ENCODE measurements at places on chromosomes 6 and 20.

- no peak for DNase-seq
Observed at GRCh38 chr6:169824848-169825557, 73.6 kb downstream of the ERMARD start.

- no peak for DNase-seq
Observed at GRCh38 chr6:45677381-45678284, 299.9 kb upstream of the SUPT3H start.

- no peak for DNase-seq
Observed at GRCh38 chr20:44732327-44732726, 13.3 kb upstream of the KCNK15 start.

DNA sequence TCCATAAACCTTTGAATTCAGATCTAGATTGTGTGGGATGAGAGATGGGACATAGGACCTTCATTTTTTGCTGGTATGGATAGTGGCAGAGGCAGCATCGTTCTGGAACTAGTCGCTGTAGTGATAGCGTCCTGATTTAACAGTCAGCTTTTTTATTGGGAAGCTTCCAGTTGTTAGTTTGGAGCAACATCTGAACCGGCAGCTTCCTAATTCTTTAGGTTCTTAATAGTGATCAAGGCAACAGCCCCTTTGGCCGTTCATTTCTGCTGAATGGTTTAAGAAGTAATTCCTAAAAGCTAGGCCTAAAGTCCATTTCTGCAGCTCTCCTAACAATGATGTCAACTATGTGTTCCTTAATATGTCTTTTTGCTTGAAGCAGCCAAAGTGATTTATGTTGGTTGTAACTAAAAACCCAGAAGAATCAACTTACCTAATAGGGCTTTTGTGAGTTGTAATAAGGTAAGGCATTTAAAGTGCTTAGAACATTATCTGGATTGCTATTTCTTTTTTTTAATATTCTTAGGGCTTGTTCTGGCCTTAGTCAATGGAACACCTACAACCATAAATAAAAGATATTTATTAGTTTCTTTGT lies 90.3 kb downstream of the SHLD1 start:
- DNase-seq = no peak

GRCh38 chr20:19074828-19075516 lies 137.5 kb upstream of the SLC24A3 start:
- DNase-seq = no peak

DNA sequence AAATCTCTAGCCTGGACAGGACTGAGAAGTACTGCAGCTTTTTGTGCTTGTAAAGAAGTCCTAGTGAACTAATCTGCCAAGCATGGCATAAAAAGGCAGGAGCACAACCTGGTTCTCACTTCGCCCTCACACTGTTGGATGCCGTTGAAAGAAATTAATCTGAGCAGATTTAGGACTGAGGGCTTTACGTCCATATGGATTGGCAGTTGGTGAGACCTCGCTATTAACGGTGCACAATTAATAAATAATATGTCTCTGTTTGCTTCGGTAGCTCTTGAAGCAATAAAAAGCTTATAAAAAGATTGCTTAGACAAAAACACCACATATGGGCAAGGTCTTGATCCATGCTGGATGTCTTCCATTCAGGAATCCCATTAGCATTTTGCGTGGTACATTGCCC lies 185.6 kb upstream of the EPHA7 start:
- no peak for DNase-seq

DNA sequence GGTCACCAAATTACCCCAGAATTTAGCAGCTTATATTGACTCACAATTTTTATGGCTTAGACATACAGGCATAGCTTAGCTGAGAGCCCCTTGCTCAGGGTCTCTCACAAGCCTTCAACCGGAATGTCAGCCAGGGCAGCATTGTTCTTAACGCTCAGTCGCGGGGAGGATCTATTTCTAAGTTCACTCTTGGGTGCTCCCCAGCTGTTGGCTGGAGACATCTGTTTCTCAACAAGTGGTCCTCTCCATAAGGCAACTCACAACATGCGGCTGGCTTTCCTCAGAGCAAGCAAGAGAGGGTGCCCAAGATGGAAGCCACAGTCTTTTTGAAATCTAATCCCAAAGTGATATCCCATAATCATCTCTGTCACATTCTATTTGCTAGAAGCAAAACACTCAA lies 46.6 kb downstream of the SLX4IP start:
- no peak for DNase-seq

GRCh38 chr6:158991017-158991723 lies 8.8 kb downstream of the RSPH3 start:
- DNase-seq = no peak

DNA sequence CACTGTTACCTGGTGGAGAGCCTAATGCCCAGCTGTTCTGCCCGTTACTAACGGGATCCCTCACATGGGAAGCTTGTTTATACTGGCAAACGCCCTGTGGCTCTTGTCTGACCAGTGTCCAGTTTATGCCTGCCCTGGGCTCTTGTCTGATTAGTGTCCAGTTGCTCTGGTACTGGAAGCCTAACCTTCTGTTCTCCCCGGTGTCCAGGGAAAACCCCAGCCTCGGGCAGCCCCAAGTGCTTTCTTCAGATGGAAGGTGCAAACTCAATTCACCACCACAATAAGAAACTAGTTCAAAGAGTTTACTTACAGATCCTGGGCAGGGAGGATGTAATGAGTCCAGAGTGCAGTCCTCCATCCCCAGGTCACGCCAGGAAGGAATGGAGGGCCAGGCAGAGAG lies 148.4 kb downstream of the TBXT start:
- peak; percentile 70 for DNase-seq

- peak; percentile 59 for DNase-seq
Observed at GRCh38 chr6:50816115-50816675, 2.5 kb upstream of the TFAP2B start.

- no peak for DNase-seq
Observed at GRCh38 chr6:149560736-149561135, 5.4 kb upstream of the GINM1 start.

GRCh38 chr20:45948261-45948733 lies 13.8 kb downstream of the PCIF1 start:
- DNase-seq = no peak

DNA sequence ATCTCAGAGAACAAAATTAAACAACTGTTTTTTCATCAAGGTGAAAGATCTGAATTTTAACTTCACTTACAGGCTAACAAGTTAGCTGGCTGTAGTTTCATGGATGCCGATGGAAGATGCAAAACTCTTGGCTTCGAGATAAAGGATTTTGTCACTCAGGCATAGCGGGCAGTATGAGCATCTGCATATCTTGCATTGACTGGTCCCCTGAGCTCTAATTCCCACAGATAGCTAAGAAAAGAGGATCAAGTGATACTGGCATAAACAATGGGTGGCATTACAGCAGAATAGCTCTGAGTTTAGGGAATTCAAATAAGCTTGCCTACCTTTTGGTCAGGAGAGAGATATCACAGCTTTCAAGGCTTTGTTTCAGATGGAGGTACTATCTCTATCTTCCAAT lies 1.8 kb upstream of the CLVS2 start:
- DNase-seq = no peak

DNA sequence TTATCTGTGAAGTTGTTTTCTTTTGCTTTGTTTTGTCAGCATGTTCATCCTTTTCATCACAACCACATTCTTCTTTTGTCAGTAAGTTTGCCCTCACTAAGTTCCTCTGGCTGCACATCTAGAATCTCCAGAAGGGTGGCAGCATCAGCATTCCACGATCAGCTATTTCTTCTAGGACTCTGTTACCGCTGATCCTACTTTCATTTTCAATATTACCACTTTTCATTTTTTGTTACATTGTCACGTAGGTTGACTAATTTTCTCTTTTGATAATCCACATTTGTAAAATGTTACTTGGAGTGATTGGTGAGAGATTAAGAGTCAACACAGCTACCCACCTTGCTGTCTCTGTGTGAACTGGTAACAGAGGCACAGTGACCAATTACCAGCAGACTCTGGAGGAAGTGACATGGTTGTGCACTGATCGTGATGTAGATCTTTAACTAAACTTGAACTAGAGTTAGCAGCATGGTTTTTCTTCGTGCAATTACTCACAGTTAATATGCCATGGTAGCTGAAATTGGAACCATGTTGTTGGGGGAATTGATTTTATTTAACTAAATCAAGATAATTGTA lies 307.9 kb upstream of the SLC35B3 start:
- DNase-seq = peak; percentile 31

- DNase-seq = no peak
Observed at GRCh38 chr6:88442737-88443136, 276.6 kb upstream of the CNR1 start.

- DNase-seq = no peak
Observed at GRCh38 chr6:140379919-140380318, 1005.5 kb upstream of the CITED2 start.

GRCh38 chr20:38997622-38998021 lies 35.5 kb downstream of the DHX35 start:
- DNase-seq = no peak

GRCh38 chr20:59164686-59165391 lies 1.2 kb downstream of the ZNF831 start:
- DNase-seq = no peak

GRCh38 chr6:53532061-53532797 lies 12.7 kb downstream of the GCLC start:
- no peak for DNase-seq

- DNase-seq = no peak
Observed at GRCh38 chr6:3390698-3391097, 66.2 kb downstream of the SLC22A23 start.

DNA sequence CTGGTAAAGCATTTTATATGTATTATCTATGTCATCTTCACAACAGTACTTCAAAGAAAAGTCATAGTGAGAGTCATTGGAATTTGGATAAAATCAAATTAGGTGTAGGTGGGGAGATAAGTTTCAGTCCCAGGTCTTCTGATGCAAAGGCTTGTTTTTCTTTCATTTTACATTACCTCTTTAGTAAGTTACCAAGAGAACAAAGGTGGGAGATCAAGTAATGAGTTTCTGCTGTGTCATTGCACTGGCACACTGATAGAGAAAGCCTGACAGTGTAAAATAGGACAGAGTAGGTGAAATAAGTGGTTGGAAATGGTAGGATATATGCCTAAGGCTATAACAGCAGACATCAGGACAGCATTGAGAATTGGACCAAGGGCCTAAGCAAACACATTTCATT lies 250.4 kb downstream of the NKAIN2 start:
- DNase-seq = no peak

- no peak for DNase-seq
Observed at GRCh38 chr20:4512891-4513550, 208.7 kb upstream of the PRND start.

- DNase-seq = no peak
Observed at GRCh38 chr6:166055801-166056200, 111.8 kb downstream of the TBXT start.

DNA sequence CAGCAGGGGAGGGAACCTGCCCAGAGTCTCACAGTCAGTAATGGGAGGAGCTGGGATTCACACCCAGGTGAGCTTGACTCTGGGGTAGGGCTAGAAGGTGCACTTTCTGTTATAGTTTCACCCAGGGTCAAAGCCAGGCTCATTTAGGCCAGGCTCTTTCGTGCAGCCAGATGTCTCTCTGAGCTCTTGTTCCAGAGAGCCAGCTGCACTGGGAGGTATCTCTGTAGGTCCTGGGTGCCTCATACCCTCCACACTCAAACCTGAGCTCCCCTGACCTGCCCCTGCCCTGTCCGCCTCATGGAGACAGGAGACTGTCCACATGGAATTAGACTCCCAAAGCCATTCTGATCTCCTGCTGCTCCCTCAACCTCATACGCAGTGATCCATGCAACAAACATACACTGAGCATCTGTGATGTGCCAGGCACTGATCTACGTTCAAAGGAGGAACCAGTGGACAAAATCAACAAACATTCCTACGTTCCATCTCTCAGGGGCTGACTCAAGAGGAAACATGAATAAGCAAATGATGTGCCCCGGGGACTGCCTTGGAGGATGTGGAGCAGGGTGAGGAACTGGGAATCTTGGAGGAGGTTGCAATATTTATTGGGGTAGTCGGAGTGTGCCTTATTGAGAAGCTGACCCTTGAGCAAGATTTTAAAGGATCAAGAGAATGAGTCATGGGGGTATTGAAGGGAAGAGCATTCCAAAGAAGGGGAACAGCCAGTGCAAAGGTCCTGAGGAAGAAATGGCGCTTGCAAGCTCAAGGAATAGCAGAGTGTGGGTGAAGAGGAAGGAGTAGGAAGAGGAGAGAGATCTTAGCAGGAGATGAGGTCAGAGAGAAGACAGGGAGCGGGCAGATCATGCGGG lies 71.3 kb upstream of the TOX2 start:
- no peak for DNase-seq

- DNase-seq = peak; percentile 98
Observed at GRCh38 chr20:7770578-7770977, 169.7 kb downstream of the HAO1 start.

GRCh38 chr6:98946879-98947410 lies 801 bp downstream of the FBXL4 start:
- peak; percentile 63 for DNase-seq

- no peak for DNase-seq
Observed at GRCh38 chr6:135209803-135210202, 28.7 kb downstream of the MYB start.

DNA sequence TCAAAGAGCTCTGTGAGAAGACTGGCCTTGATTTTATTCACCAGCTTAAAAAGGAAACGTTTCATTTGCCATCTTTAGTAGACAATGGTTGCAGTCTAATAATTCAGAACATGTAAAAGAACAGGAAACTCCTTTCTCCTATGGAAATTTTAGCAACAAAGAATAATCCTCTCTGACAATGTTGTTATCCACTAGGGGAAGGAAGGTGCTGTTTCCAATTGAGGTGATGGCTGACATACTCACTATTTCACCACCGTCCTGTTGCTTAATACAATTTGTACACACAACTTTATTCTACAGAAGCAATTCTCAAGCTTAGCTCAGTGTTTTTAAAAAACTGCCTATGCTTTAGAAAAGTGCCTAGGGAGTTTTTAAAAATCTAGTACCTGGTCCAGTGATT lies 192.7 kb downstream of the ARHGAP18 start:
- no peak for DNase-seq

- DNase-seq = no peak
Observed at GRCh38 chr6:126537061-126537816, 197.3 kb downstream of the CENPW start.

GRCh38 chr6:3077430-3077829 lies 9.1 kb downstream of the RIPK1 start:
- no peak for DNase-seq

DNA sequence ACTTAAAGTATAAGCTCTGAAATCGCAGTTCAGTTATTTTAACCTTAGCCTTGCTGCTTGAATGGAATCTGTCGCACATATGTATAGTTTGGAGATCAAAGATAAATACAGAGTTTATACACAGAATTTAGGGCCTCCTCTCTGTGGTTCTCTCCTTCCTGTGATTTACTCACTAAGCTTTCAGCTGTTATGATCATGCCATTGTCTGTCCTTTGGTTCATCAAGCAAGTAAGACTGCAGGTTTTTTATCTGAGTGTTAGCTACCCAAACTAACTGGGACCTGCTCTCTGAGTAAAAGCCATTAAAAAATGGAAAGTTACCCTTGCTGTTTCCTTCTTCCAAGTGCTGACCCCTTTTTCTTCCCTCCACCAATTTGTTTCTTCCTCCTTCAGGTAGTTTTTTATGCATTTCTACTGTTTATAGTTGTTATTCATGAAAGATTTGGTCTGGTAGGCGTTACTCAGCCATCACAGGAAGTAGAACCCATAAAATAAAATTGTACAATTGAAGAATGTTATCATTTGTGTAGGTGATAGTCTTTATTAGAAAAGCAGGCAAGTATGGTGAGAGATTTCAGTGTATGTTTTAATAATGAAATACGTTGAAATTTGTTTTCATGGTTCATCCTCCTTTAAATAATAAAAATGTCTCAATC lies 33.7 kb upstream of the SUMO4 start:
- DNase-seq = no peak
